ENCODE measurements at places on chromosomes 11 and 22. TPM values are rescaled to one million over a fixed set of nuclear protein-coding genes. Genes with fewer than 3 reads are reported as not detected.

DNA sequence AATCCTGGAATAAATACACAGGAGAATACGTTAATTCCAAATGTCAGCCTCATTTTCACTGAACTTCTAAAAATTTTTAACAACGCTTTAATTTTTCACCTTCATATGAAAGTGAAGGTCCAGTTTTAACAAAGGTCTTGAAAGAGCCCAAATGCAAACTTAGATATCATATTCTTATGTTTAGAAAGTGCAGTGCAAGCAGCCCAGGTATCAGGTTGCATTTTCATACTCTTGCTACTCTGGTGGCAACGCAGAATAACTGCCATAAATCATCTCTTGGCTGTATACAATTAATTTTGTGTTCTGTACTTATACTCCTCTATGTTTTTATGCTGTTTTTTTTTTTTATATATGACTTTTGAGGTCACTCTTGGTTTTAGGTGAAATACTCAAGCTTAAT, 496.7 kb upstream of the ARHGAP42 start:
- DNase-seq, result no peak

GRCh38 chr22:38213990-38214301, 12.2 kb downstream of the MAFF start:
- DNase-seq, result no peak

- no peak for DNase-seq
Measured at GRCh38 chr11:86869966-86870570, 69.7 kb downstream of the PRSS23 start.

DNA sequence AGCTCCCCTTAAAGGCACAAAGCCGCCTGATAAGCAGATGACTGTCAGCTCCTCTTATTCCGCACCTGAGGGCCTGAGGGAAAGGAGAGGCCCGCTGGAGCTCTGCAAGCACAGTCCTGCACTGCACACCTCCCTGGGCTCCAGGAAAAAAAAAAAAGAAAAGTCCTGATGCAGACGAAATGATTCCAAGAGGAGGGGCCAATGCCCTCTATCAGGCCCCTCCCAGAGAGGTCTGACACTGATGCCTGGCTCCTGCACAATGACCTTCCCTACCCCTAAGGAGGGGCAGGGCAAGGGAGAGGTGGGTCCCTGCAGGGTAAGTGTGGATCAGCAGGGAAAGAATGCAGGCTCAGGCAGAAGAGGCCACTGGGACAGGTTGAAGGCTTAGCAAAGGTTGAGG, 572.7 kb downstream of the SOX6 start:
- DNase-seq, result no peak

DNA sequence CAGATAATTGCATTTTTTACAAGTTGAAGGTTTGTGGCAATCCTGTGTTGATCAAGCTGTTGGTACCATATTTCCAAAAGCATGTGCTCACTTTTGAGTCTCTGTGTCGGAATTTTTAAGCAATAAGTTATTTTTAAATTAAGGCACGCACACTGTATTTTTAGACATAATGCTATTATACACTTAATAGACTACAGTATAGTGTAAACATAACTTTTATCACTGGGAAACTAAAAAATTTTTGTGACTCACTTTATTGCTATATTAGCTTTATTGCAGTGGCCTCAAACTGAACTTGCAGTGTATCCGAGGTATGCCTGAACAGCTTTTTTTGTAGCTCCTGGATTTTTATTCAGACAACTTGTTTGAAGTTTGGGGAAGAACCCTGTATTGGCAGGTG, 31.3 kb upstream of the RRM1 start:
- no peak for DNase-seq

GRCh38 chr11:85664615-85665481, at the start of gene CREBZF:
TSS of gene CREBZF (minus strand) at chr11:85665129. CDS start at chr11:85664875, 254 bp downstream.
- DNase-seq, result peak; percentile 92

DNA sequence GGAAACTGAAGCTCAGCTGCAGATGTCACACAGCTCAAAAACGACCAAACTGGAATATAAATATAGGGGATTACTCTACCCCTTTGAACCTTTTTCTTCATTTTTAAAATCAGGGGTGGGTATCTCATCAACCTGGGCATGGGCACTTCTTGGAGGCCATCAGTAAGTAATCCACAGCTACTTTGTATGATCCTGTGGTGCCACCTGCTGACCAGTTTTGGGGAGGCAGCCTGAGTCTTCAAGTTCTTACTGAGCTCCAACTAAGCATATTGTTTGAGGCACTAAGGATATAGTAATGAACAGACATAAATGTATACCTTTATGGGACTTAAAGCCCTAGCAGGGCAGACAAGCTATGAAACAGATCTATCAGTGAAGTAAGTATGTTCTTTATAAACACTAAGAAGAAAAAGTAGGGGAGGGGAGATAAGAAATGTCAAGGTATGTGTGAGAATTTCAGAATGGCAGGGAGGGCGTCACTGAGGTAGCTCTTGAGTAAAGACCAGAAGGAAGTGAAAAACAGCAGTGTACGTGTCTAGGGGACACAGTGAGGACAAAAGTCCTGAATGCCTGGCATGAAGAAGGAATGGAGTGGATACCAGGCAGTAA, 18.4 kb downstream of the TUB start:
- peak; percentile 58 for DNase-seq

DNA sequence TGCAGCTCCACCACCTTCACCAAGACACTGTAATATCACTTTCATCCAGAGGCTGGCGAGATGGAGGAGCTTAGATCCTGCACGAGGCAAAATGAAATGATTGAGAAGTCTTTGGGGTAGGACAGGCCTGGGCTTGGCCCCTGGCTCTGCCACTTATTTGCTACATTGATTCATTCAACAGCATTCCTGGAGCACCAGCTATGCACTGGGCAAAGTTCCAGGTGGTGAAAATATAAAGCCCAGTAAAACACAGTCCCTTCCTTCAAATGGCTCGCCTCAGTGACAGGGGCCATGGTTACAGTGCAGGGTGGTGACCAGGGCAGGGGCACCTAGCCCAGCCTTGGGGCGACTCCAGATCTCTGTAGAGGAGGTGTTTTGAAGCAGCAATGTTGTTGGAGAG, 19.7 kb downstream of the ALX4 start:
- DNase-seq, result no peak

DNA sequence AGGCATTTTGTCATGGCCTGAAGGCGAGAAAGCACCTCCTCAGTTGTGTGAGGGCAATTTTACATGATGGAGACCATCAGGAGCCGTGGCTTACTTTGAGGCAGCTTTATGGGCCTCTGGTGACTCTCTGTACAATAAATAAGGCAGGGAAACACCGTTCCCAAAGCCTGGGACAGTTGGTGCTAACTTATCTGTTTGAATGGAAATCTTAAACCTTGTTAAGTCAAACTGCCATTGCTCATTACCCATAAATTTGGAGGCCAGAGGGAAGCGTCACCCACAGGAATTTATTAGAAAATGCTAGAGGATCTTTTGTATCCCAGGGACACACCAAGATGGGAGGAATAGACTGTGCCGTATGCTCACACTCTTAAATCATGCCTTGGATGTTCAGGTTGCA, 1156.9 kb downstream of the BRD1 start:
- no peak for DNase-seq

DNA sequence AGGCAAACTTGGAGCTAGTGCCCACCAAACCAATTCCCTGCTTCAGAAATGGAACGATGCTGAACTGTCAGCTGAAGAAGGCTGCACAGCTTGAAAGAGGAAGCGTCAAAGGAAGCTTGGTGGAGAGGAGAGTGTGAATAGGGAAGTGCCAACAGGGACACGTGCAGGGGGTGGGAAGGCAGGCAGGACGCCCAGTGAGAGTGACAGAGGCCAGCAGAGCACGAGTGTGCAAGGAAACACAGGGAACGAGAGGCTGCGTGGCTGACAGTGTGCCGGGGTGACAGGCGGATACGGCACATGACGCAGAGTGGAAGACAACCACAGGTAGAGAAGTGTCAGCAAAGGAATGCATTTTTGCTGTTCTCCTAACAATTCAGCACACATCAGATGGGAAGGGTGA, 196.4 kb downstream of the LARGE1 start:
- DNase-seq, result no peak

- no peak for DNase-seq
Measured at GRCh38 chr11:116114198-116114651, 610.0 kb upstream of the CADM1 start.

DNA sequence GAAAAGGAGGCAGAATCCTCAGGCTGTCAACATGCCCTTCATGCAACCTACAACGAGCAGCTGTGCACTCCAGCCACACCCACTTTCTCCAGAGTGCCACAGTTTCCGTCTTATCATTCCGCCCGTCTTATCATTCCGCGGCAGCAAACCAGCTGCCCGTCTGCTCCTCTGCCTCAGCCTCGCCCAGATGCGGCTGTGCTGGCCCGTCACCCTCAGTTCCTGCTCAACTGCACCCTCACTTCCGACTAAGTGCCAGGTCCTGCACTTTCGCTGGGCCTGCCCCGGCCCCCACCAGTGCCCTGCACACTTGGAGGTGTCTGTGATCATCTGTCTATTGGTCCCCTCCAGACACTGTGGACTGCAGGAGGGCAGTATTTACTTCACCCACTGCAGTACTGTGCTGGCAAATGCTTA, 43.7 kb downstream of the MICAL3 start:
- peak; percentile 63 for DNase-seq

DNA sequence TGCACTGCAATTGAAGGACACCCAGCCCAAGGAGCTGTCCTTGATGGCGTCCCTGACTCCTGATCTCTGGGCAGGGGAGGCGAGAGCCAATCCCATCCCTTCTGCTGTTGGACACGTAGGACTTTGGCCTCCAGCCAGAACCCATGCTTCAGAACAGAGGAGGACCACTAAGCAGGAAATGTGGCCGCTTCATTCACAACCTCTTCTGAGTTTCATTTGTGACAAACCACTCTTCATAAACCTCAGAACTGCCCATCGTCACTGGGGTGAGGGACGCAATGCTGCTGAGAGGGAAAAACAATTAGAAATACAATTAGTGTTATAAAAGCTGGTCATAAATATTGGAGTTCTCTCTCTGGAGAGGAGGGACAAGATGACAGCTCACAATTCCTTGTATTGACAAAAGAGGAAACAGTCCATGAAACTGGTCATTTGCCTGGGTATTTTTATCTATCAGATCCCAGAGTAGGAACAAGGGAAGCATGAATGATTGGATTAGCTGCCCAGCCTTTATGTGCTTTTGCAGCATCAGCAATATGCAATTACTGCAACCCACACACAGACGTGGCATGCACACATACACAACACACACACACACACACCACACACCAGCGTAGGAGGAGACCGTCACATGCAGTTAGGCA, 216.5 kb upstream of the CADM1 start:
- DNase-seq, result no peak

DNA sequence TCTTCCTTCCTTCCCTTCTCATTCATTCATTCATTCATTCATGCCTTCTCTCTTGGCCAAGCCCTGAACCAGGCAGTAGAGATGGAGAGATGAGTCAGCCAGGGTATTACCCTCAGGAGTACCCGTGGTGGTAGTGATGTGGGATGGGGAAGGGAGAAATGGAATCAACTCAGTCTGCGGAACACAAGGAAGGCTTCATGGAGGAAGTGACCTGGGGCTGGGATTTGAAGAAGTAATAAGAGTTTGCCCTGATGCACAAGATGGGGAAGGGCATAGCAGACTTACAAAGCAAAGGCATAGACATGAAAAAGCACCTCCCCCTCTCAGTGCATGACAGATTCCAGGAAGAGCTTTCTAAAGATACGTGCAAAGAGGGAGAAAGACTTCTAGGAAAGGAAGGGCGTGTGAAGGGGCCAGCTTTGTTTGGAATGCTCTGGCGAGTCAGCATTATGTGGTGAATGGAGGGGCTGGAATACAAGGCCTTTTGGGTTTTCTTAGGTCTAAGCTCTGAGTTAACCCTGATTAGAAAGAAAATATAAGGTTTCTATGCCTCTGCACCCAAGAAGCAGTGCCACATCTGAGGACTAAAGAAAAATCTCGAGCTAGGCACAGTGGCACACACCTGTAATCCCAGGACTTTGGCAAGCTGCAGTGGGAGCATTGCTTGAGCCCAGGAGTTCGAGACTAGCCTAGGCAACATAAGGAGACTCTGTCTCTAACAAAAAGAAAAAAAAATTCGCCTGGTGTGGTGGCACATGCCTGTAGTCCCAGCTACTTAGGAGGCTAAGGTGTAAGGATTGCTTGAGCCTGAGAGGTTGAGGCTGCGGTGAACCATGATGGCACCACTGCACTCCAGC, 36.4 kb upstream of the ACER3 start:
- no peak for DNase-seq

DNA sequence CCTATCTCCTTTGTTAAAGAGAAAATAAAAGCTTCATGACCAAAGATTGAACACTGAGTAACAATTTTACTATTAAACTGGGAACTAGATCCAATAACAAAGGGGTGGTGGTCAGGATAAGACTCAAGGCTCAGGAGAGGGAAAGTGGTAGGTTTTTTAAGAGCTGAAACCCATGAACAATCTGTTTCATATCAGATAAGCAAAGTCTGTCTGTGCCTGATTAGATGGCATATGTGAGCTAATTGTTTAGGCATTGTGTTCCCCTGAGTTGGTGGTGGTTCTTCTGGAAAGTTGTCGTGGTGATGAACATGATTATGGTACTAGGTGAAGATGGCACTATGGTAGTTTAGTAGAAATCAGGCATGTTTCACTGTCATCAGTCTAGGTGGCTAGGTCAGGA, 24.4 kb downstream of the USP47 start:
- DNase-seq, result no peak

DNA sequence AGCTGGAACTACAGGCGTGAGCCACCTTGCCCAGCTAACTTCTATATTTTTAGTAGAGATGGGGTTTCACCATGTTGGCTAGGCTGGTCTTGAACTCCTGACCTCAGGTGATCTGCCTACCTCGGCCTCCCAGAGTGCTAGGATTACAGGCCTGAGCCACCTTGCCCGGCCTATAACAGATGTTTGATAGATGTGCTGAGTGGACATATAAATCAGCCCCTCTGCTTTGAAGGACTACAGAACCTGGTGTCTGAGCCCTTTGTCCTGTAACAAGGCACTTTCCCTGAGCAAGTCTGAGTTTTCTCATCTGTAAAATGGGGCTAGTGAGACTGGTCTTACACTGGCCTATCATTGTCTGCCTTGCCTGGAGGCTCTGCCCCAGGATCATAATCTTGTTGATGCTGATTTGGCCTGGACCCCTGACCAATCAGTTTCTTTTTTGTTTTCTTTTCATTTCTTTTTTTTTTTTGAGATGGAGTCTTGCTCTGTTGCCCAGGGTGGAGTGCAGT, 7.0 kb downstream of the RIN1 start:
- no peak for DNase-seq

NAV2 gene
- total RNA-seq, result 6.2 TPM

H19 gene
- total RNA-seq, result not detected

AMOTL1 gene
- 0.06 TPM for total RNA-seq

ARHGAP8 gene
- not detected for total RNA-seq

MMP11 gene
- total RNA-seq, result 1.6 TPM

SEC14L6 gene
- not detected for total RNA-seq

IL18 gene
- total RNA-seq, result not detected

KCNQ1 gene
- 21.6 TPM for total RNA-seq

PATE2 gene
- not detected for total RNA-seq

CD3D gene
- total RNA-seq, result 338 TPM

TNNI2 gene
- not detected for total RNA-seq

Measured in CD4-positive, alpha-beta memory T cell (primary cell).